HS-27A (cell line): ENCODE measurements at places on chromosomes 6 and 20.

GRCh38 chr6:33759887-33760629 is 13.4 kb upstream of the IP6K3 start:
- DNase-seq, result no peak

- no peak for DNase-seq
Observed at GRCh38 chr6:28772480-28773381, 151.1 kb downstream of the TRIM27 start.

DNA sequence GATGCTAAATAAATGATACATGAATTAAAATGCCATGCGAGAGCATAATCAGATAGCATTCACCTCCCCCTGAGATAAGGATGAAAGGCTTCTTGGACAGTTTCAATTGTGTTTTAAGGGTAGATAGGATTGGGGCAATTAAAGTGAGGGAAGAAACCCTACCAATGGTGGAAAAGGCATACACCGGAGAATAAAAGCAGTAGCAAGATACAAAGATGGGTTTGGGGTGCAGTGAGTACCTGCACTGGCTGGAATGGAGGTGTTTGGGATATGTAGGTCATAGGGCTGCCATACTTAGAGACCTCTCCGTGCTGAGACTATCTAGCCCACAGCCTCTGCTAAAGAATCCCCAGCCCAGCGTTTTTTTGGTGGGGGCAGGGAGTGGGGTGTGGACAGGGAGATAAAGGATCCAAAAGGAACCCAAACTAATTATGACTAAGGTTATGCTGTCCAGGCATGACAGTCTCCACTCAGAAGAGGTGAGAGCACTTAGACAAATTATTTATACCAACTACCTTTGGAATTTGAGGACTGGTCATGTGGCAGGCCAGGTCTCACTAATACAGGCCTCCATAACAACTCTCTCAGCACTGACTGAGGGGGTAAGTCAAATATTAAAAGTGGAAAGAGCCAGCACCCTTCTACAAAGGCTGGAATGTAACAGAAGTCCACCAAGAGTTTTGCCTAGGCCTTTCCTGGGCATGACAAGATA is 280.8 kb downstream of the ADGB start:
- DNase-seq, result no peak

GRCh38 chr6:9126878-9127560 is 691.7 kb upstream of the SLC35B3 start:
- DNase-seq, result peak; percentile 81

DNA sequence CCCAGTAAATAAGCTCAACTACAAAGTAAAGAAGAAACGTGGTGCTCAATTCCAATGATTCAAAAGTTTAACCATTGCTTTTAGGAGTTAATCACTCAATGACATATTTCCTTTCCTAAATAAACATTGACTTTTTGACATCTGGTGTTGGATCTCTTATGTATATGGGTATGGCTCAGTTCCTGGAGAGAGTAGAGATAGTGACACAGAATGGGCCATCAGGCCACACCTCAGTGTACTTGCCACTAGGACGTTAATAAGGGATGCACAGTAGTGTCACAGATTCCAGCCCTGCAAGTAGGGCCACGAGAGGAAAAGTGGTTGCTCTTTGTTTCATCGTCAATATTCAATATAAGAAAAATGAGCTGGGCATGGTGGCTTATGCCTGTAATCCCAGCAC is 48.9 kb upstream of the TXNDC5 start:
- no peak for DNase-seq
